ENCODE measurements at places on chromosomes 6 and 20. TPM values are rescaled to one million over a fixed set of nuclear protein-coding genes. Genes with fewer than 3 reads are reported as not detected.

GJA10 gene
- total RNA-seq: not detected

FERMT1 gene
- total RNA-seq: not detected

MLN gene
- total RNA-seq: not detected

TREML2 gene
- 1.7 TPM for total RNA-seq

PMEPA1 gene
- total RNA-seq: 4.0 TPM

CAGE1 gene
- 0.57 TPM for total RNA-seq

FOXQ1 gene
- total RNA-seq: not detected

RFX6 gene
- total RNA-seq: not detected

DNA sequence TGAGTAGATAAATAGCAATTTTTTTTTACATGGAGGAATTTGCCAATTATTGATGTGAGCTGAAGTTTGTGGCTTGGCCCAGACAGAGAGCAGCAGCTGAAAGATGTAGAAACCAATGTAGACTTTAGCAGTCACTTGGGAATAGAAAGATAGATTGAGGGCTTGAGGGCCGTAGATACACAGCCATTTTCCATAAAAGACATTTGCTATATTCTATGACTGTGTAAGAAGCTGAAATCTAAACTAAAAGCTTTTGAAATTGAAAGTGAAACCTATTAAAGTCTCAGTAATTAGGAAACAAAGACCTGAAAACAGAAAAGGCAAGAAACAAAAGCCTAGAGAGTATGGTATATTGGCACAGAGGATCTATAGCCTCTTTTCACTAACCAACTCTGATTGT lies 332.7 kb downstream of the CENPW start:
- DNase-seq: no peak

- no peak for DNase-seq
Observed at GRCh38 chr20:57659517-57660180, 39.4 kb upstream of the ZBP1 start.

DNA sequence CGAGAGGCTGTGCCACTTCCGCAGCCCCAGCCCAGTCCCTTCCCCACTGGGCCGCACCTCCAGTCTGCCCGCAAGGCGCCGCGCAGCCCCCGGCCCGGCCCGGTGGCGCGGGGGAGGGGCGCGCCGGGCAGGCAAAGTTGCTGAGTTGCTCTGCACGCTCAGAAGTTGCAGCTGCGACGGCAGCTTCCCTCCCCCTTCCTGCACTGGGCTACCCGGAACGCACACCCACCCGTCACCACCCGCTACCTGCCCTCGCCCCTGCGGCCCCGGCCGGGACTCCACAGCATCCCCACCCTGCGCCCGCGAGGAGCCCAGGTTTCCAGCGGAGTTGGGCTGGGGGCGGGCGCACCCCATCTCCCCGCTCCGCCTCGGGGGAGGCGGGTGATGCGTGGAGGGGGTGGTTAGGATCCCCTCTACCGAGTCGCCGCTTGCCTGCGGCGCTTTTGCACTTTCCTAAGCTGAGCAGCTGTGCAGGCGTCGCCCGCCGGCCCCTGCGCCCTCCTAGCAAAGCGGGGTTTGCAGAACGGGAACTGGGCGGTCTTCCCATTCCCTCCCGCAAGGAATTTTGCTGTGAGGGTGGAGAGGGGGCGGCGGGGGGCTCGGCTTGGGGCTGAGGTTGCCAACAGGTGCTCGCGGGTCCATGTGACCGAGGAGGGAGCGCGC lies 55.9 kb upstream of the RREB1 start:
- DNase-seq: peak; percentile 54

DNA sequence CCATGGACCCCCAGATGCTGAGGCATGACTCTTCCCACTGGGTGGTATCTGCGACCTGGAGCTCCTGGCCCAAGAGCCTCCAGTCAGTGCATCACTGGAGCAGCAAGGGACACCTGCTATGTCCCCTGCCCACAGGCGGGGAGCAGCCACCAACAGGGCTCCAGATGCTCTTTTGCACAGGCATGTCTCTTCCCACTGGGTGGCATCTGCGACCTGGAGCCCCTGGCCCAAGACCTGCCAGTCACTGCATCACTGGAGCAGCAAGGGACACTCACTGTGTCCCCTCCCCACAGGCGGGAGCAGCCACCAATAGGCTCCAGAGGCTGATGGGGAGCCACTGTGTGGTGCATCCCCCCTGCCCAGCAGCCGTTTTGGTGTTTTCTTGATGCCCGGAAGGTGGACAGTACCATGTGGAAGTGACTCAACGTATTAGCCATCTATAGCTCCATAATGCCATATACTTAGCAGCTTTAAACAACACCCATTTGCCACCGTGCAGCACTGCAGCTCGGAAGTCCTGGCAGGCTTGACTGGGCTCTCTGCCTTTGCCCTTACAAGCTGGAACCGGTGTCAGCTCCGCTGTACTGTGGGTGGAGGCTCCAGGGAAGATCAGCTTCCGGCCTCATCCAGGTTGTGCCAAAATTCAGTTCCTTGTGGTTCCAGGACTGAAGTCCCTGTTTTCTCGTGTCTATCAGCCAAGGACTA lies 124.9 kb upstream of the CST7 start:
- DNase-seq: no peak

GRCh38 chr6:155011809-155012291 lies 16.7 kb downstream of the TIAM2 start:
- DNase-seq: no peak

DNA sequence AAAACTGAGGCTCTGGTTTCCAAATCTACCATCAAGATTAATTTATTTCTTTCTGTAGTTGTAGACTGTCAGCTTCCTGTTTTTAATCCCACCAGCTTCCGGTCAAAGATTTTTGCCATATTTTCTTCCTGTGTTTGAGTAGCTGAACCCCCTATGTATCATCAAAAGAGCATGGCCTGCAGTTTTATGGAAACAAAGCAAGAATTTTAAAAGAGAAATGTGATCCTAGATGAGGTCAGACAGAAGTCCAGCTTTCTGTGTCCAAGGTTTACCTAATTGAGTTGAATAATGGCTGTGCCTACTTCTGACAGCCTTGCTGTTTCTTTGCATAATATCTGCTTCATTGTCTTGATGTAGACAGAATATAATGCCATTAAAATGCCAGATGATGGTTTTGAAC lies 163.7 kb downstream of the CARMIL1 start:
- no peak for DNase-seq

- no peak for DNase-seq
Observed at GRCh38 chr6:55175078-55176049, 1.0 kb downstream of the HCRTR2 start.

DNA sequence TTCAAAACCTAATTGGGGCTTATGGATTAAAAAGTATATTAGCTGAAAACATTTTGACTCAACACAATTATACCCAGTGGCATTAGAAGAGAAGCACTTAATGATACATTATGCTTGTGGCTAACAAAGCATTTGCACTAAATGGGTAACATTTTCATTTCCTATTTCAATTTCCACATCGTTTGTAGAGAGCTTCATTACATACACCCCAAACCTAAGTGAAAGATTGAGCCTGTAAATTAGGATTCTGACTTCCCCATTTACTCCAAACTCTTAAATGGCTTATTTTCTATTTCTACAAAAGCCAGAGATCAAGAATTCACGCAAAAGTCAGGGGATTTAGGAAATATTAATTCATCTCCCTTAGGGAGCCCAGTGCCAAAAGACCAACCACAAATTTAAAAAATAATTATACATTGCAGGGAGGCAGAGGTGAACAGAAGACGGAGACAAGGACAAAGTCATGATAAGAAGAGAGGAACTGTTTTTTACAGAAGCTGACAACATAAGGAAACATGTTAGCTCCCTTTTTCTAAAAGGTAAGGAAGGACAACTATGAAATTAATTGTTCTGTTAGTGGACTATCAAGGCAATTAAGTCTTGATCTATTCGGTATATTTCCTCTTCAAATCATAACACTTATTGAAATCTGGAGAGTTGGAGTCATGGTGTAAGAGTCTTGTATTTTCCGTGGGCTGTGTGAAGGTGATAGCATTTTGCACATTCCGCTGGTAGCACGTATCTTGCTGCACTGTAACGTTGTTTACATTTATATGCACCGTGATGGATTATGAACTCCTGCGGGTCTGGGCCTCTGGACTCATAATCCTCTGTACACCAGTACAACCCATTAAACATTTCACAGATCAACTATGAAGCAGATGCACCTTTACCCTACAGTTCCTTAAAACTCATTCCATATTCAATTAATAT lies 24.8 kb upstream of the EZR start:
- no peak for DNase-seq

DNA sequence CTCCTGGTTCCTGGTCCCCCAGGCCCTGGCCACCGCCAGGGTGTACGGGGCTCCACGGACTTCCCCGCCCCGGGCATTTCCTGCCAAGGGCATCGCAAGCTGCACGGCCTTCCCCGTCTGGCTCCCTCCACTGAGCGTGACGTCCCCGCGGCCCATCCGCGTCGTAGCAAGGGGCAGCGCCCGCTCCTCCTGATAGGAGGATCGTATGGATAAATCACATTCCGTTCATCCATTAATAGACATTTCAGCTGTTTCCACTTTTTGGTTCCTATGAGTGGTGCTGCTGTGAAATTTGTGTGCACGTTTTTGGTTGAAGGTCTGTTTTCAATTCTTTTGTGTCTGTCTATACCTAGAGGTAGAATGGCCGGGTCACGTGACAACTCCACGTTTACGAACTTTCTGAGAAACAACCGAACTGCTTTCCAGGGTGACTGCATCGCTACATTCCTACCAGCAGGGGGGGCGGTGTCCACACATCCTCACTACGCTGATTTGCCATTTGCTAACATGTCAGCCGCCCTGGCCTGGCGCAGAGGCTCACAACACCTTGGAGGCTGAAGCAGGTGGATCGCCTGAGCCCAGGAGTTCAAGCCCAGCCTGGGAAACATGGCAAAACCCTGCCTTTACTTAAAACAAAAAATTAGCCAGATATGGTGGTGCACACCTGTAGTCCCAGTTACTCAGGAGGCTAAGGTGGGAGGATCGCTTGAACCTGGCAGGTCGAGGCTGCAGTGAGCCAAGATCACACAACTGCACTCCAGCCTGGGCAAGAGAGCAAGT lies 37.7 kb downstream of the KCNQ2 start:
- peak; percentile 86 for DNase-seq

GRCh38 chr20:44496976-44497375 lies 21.3 kb downstream of the TTPAL start:
- DNase-seq: no peak

DNA sequence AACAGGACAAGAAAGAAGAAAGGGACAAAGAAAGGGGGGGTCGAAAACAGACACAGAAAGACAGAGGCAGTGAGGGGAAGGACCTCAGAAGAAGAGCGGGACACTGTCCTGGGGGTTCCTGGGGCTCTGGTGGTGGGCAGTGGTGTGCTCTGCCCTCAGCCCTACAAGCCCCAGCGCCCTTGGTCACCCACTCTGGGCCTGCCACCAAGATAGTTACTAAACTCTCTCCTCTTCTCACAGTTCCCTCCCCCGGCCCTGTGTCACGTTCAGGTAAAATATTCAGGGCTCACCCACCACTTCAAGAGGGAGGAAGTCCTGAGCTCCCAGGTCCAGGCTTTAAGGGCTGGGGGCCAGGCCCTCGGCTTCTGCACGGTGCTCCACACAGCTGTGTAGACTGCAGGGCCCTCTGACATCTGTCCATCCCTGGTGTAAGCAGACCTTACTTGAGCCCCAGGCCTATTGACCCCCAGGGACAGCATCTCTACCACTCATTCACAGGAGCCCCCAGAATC lies 87.4 kb downstream of the MRPL14 start:
- DNase-seq: no peak

DNA sequence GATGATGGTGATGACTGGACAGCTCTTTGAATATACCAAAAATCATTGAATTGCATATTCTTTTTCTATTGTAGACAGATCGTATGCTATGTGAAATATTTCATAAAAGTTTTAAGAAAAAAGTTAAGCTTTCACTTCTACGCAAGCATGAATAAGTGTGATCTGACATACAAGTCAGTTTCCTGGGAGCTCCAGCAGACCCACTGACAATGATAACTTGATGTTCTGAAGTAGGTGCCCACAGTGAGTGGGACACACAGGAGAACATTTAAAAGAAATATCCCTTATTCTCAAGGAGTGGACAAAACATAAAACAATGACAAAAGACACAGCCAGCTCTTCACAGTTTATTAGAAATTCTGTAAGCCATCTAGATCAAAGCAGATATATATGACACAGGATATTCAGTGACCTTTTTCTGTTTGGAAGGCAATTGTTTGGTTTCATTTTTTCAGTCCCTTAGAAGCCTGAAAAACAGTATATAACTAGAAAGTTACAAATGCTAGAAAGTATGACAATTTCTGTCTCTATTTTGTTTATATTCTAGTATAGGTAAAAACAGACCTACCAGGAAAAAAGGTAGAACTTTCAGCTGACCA lies 101.4 kb downstream of the IRF4 start:
- DNase-seq: peak; percentile 52

- DNase-seq: no peak
Observed at GRCh38 chr6:10730254-10730653, 7.4 kb downstream of the TMEM14C start.

- no peak for DNase-seq
Observed at GRCh38 chr20:59376998-59377397, 76.6 kb downstream of the EDN3 start.

GRCh38 chr6:159106627-159107241 lies 61.9 kb upstream of the TAGAP start:
- peak; percentile 82 for DNase-seq

DNA sequence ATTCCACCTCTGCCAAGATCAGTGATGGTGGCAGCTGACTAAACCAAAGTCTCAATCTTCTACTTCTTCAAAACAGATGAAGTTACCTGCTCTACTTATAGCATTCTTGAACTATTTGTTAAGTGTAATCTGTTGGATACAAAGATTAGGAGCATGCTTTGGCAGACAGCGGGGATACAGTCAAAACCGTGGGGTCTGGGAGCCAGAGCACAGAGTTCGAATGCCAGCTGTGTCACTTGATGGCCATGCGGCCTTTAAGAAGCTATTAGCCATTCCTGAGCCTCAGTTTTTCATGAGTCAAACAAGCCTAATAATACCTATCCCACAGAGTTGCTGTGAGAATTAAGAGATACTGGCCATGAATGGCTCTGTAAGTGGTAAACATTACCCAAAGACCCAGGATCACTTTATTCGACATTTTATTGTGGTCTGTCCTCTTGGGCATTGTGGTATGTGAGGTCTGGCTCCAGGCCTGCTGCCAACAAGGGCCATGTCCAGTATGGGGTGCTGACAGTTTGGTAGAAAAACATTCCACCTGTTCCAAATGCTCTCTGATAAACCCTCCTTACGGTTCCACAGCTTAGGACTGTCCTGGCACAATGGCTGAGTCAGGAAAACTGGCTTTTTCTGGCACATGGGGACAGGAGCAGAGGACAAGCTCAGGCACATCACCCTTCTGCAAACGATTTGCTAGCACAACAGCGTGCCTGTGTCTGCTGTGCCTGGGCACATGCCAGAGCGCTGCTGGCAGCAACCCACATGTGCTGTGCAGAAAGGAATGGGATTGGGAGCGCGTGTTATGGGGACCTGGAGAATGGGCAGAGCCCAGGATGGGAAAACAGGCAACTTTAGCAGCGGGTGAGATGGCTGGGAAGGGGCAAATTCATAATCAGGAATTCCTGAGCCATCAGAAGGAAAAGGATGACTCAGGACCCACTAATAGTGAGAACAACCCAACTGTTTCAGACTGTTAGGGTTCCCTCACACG lies 15.7 kb upstream of the FAM83C start:
- no peak for DNase-seq

GRCh38 chr6:143929975-143930374 lies 65.7 kb downstream of the ZC2HC1B start:
- no peak for DNase-seq

Data from CD4-positive, CD25-positive, alpha-beta regulatory T cell (primary cell).